ENCODE measurements at places on chromosomes 13 and 19.

- DNase-seq, result no peak
These were observed 15.0 kb downstream of the CPT1C start for GRCh38 chr19:49705919-49706318.

DNA sequence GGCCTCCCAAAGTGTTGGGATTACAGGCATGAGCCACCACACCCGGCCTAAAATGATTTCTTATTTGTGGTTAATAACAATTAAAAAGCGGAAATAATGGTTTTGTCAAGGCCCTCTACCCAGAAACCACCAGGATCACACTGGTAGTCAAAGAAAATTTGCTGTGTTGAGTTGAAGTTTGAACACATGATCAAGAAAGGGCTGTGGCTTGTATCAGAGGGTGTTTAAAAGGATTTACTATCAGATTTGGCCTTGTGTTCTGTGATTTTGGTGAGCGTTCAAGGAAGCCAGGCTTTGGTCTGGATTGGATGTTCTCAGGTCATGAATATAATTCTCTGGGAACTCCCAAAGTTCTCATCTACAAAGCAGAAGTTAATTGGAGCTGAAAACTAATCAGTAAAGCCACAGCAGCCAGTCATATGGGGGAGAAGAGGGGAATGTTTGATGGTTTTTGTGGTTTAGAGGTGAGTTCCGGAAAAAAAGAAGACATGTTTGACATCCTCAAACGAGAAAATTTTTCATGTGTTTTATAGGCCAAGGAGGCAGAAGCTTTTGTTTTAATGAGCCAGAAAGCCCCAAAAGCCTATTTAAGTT lies 10.6 kb upstream of the ZNF556 start:
- DNase-seq, result no peak

GRCh38 chr13:58712191-58712590 lies 1080.6 kb downstream of the PCDH17 start:
- no peak for DNase-seq

DNA sequence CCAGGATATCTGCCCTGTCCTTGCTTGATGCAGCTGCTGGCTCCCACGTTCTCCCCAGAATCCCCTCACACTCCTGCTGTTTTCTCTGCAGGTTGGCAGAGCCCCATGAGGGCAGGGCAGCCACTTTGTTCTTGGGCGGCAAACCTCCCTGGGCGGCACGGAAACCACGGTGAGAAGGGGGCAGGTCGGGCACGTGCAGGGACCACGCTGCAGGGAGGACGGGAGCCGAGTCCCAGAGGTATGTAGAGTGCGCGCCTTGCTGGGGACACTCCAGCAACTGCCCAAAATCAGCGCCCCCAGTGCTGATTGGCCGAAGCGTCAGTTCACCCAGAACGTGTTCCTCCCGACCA lies 30.3 kb upstream of the MIER2 start:
- no peak for DNase-seq

DNA sequence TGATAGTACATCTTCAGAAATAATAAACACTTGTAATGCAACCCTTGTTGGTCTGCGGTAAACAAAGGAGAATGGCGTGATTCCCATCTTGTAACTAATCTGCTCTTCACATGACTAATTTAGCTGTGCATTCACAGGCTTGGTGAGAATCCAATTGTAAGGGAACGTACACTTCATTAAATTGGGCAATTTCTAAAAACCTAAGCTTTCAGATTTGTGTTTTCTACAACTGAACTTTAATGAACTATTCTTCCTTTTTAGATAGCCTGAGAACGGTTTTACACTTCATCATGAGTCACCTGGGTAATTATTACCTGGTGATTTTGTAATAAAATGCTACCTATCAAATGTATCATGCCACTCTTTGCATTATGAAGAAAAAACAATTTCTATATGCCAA lies 306.9 kb downstream of the KLF5 start:
- no peak for DNase-seq

DNA sequence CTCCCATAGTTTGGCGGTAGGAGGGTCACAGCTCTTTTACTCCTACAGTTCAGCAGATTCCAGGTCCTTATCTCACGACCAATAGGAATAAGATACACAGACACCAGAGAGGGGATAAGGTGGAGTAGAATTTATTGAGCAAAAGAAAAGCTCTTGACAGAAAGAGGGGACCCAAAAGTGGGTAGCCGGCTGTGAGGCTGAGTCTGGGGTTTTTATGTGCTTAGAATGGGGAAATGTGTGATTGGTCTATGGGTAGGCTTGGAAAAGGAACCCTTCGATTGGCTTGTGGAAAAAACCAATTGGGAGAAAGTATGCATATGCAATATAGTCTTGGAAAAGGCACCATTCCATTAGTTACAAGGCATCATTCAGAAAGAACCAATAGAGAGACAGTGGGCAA lies 1356.9 kb upstream of the SPRY2 start:
- DNase-seq, result no peak
